Keratinocyte (primary cell): ENCODE measurements at places on chromosomes 7 and 10.
A peak's percentile ranks its signal among the peaks of the same experiment; 100 is the strongest.

DNA sequence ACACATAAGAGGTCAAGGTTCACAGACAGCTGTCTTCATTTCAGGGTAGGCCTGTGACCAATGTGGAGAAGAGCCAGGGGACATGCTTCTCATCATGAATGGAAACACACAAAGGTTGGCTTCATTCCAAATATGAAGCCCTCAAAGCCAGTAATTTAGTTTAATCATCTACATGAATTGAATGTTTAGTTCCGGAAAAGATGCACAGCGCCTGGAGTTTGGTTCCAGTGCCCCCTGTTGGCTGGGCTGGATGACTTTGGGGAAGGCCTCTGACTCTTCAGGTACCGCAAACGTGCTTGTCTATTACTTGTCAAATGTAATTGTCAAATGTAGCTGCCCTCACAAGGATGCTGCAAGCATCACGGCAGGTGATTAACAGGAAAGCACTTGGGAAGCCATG lies 130.7 kb downstream of the ADRA2A start:
- no peak for DNase-seq

- DNase-seq, result no peak
These were observed 203.1 kb upstream of the VSTM2A start for GRCh38 chr7:54339073-54339472.

DNA sequence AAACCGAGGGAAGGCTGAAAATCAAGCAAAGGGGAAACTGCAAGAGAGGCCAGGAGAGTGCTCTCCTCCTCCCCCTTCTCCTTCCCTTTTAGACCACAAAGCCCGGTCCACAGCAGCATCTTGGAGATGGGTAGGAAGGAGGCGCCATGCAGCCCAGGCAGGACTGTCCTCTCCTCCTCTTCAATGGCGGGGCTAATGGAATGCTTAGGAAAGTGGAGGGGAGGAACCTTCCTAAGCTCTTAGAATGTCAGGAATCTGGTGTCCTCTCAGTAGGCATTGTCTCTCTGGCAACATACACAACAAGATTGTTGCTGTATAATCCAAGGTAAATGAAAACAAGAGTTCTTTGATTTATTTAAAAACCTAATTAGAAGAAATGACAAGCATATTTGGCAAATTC lies 185.1 kb downstream of the DGKI start:
- DNase-seq, result no peak

DNA sequence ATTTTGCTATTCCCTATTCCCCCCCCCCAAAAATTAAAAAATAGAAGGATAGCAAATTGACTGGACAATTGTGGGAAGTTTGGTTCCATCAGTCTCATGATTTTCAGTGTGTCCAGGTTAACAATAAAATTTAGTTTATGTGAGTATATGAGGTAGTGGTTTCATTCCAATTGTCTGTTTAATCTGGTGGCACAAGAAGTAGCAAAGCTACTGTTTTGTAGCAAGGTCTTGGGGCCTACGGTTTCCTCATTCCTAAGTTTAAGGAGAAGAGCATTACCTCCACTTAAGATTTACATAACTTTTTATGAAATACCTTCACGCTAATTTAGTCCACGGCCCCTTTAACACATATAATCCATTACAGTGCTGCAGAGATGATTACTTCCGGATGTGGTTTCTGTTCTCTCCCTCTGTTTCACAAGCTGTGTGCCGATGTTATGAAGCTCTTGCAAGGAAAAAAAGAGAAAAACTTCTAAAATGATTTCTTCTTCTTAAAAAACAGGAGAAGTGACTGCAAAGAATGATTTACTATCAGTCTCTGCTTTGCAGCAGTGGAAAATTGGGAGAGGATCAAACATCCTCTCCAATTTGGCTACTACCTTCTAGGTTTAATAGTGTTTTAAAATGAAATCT lies 32.7 kb upstream of the NPVF start:
- DNase-seq, result no peak

DNA sequence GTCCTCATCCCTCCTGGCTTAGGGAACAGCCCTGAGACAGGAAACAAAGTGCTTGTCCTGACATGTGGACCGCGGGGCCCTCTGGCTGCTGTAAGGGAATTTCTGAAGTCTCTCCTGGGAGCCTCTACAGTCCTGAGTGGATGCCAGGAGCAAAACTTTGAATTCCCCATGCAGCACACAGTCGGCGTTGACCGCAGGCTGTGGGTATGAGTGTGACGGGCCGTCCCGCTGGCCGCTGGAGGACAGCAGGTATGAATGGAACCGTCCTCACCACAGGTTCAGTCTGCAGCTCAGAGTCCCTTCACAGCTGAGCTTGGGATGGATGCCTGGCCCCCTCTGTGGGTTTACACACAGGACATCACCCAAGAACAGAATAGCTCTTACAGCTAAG lies 94.9 kb downstream of the GPR26 start:
- DNase-seq, result no peak

GRCh38 chr7:35998481-35998880 lies 154.6 kb upstream of the EEPD1 start:
- DNase-seq, result no peak

DNA sequence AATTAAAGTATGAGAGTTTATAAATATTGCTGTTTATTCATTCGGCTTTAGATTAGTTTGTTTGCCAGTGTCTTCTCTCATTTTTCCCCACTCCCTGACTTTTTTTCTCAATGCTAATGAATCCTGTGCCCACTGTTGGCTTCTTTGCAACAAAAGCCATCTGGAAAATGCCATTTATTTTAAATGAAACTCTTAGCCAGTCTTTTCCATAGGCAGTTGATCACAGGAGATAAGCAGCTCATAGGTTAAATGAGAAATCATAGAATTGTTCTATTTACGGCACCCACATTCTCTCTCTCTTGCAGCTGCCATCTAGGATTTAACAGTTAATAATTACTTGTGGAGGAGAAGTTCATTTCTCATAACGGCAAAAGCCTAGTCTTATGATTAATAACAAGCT lies 249.3 kb upstream of the POM121L12 start:
- DNase-seq, result no peak

- no peak for DNase-seq
These were observed 35.0 kb downstream of the JAKMIP3 start for GRCh38 chr10:132100556-132101349.

GRCh38 chr7:39683216-39683845 lies 60.0 kb downstream of the RALA start:
- no peak for DNase-seq

- no peak for DNase-seq
These were observed 86.8 kb downstream of the FAM204A start for GRCh38 chr10:118255355-118255754.

- no peak for DNase-seq
These were observed 43.4 kb downstream of the GLRX3 start for GRCh38 chr10:130179640-130180039.

DNA sequence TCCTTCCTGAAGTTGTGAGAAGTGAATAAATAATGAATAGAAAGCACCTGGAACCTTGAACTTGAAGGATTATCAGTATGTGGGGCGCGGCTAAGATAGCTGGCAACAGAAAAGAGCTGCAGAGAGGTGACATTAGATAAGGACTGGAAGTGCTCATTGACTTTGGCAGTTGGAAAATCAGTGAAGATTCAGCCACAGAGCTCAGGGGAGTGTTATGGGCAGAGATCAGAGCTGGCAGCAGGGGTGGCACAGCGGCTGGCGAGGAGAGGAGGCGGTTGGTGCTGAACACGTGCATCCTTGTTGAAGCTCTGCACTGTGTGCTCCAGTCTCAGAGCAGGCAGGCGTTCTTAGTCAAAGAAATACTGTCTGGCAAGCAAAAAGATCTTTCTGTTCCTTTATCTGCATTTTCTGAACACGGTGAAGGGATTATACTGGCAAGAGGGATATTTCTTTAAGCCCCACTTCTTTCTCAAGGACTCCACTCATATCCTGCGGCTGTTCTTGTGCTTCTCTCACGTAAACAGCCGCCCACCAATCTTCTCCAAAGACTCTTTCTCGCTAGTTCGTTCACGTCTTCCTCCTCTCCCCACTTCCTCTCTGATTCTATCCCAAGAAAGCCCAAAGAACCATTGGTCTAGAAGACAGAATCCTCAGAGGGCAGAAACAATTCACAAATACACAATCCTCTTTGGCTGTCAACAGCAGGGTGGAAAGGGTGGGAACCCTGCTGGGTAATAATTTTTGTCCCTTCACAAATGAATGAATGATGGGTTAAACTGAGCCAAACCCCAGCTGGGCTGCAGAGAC lies 38.6 kb upstream of the ADD3 start:
- no peak for DNase-seq

DNA sequence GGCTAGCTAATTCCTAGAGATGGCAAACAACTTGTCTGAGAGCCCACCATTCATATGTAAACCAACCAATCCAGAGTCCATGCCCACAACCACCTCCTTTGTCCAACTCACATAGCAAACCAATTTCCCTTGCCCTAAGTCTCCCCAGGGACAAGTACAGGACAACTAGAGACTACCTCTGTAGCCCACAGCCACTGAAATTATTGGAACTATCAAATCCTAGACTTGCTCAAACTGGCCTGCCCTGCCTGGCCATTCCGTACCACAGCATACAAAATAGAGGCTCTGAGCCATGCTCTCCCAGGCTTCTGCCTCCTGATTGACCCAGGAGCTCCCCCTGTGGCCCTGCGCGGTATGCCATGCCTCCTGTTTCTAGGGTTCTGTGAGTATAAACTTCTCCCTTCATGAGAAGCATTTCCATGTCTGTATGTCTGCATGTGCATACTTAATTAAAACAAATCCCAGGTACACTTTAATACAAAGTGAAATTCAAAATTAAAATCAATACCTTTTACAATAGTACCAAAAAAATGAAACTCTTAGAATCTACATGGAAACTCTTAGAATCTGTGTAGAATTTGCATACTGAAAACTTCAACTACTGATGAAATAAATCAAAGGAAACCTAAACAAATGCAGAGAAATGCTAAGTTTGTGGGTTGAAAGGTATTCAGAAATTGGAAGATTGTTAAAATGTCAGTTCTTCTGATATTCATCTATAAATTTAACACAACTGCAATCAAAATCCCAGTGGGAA lies 4.0 kb upstream of the HECW1 start:
- DNase-seq, result peak; percentile 2

- no peak for DNase-seq
These were observed 161.5 kb upstream of the TBX20 start for GRCh38 chr7:35415411-35415822.

DNA sequence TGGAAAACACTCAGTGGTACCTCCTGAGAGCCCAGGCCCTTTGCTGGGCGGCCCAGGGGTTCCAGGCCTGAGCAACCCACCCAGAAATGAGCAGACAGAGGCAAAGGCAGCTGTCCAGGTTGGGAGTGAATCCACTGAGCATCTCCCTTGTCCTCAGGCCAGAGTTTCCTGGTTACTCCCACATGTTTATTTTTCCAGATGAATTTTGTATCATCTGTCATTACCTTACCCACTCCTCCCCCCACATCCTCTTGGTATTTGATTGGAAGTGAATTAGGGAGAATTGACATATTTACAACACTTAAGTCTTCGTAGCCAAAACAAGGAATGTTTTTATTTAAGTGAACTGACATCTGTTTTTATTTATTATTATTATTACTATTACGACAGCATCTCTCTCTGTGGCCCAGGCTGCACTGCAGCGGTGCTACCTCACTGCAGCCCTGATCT lies 13.2 kb upstream of the LMBR1 start:
- DNase-seq, result no peak

DNA sequence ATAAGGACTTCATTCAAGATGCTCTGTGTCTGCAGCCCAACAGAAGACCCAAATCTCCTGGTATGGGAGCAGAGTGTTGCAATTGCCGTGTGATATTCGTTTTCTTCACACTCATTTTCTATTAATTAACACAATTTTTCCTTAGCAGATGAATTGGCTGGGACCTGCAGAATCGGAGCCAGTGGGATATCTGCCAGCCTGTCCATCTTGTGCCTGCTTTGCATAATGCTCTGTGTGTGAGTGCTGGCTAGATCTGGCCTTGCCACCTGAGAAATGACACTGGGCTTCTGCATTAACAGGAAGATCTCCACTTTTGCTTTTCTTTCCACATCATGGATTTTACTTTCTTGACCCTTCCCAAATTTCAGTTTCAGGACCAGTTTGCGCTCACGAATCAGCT lies 70.4 kb upstream of the GPR158 start:
- DNase-seq, result no peak

DNA sequence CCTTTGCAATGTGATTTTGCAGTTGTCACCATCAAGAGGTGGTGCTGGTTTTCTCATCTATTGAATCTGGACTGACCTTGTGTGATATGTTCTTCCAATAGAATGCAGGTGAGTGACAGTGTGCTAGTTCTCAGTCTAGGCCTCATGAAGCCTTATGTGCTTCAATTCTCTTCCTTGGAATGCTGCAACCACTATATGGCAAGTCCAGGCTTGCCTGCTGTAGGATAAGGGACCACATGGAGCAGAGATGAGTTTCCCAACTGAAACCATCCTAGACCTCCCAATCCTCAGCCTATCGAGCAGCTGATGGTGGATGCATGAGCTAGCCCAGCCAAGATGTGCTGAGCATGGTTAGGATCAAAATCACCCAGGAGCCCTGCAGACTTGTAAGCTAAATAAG lies 32.6 kb upstream of the ARHGAP21 start:
- peak; percentile 9 for DNase-seq

- DNase-seq, result no peak
These were observed 18.4 kb upstream of the TBRG4 start for GRCh38 chr7:45129906-45130305.

GRCh38 chr10:110620398-110620719 lies 23.8 kb upstream of the RBM20 start:
- no peak for DNase-seq

- DNase-seq, result peak; percentile 44
These were observed at the start of gene RINT1 for GRCh38 chr7:105531792-105532671. RINT1 (plus strand) TSS chr7:105532201; CDS start chr7:105532316, 115 bp downstream.

DNA sequence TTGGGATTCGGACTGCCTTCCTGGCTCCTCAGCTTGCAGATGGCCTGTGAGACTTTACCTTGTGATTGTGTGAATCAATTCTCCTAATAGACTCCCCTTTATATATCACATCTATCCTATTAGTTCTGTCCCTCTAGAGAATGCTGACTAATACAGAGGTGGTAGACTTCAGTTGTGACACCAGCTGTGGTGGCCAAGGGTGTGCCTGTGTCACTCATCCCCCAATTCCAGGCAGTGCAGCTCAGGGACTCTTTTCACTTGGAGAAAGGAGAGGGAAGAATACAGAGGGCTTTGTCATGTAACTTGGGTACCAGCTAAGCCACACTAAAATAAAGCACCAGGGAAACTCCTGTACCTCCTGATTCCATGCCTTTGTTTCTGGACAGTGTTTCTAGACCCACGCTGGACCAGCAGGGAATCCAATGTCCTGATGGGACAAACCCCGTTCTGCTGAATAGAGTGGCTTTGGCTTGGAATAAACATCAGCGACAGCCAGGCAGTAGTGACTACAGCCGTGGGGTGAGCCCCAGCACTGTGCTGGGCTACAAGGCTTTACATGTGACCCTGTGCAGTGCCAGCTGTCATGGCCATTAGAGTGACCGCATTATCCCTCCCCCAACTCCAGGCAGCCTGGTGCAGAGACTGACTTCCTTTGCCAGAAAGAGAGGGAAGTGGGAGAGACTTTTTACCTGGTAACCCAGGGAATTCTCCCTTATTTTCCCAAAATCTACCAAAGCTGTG lies 233.6 kb downstream of the ANK3 start:
- no peak for DNase-seq

GRCh38 chr10:77328272-77328816 lies 309.3 kb downstream of the KCNMA1 start:
- no peak for DNase-seq
